ENCODE measurements at places on chromosomes 1 and 21. TPM values are rescaled to one million over a fixed set of nuclear protein-coding genes. Genes with fewer than 3 reads are reported as not detected.

MYOG gene
- total RNA-seq: 0.18 TPM

CCDC185 gene
- not detected for total RNA-seq

EIF2D gene
- total RNA-seq: 67.2 TPM

OLFML2B gene
- 0.11 TPM for total RNA-seq

DNAJC28 gene
- total RNA-seq: 1.8 TPM

TACSTD2 gene
- not detected for total RNA-seq

TMEM125 gene
- total RNA-seq: 2.3 TPM

POU2F1 gene
- total RNA-seq: 21.9 TPM

HHIPL2 gene
- not detected for total RNA-seq
